ENCODE measurements at places on chromosomes 1 and 21.

DNA sequence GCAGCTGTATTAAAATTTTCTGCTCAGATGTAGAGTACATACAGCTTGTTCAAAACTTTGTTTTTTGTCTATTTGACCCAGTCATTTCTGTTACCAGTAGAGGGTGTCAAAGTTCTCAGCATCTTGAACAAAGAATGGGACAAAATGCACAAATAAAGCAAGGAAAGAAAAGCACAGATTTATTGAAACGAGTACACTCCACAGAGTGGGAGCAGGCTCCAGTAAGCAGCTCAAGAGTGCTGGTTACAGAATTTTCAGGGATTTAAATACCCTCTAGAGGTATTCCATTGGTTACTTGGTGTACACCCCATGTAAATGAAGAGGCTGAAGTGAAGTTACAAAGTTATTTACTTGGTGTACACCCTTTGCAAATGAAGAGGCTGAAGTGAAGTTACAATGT is 8.9 kb upstream of the PRMT6 start:
- peak; percentile 23 for DNase-seq

GRCh38 chr1:3120140-3120539 is 51.1 kb downstream of the PRDM16 start:
- DNase-seq = no peak

DNA sequence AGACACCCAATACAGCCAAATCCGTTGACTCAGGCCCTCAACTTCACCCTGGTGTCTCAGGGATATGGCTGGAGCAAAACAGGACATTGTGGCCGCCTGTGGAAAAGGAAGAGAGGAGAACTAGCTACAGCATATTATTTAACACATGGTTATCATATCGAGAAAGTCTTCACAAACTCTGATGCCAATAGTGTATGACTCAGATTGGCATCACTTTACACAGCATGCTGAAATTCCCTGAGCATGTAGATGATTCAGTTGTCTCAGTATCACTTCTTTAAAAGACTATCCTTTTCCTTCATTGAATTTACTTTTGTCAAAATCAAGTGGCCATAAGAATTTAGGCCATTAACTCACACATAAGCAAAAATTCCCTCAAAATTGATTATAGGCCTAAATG is 20.1 kb downstream of the HSD3B2 start:
- peak; percentile 37 for DNase-seq

GRCh38 chr1:198908995-198909394 is 270.2 kb downstream of the PTPRC start:
- DNase-seq = no peak

DNA sequence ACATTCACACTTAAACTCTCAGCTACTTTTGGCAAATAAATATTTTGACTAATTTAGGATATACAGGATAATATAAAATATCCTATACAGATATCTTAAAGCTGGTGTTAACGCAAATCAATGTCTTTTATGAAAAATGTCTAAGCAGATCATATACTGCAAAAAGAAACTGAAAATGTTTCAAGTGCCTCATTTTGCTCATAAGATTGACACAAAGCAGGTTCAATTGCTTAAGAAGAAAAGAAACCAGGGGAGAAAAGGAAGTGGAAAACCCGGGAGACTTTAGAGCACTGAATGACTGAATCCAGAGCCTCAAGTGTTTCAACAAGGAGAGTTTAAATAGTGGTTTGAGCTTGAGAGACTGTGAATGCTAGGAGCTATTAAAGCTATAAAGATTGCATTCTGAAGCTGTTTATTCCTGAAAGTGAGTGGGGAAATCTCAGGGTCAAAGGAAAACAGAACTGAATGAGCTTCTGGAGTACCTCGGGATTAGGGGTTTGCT is 1943.0 kb downstream of the MRPL39 start:
- DNase-seq = no peak
